Neural crest cell (in vitro differentiated cells): ENCODE measurements at places on chromosomes 5 and 9.
A peak's percentile ranks its signal among the peaks of the same experiment; 100 is the strongest.

DNA sequence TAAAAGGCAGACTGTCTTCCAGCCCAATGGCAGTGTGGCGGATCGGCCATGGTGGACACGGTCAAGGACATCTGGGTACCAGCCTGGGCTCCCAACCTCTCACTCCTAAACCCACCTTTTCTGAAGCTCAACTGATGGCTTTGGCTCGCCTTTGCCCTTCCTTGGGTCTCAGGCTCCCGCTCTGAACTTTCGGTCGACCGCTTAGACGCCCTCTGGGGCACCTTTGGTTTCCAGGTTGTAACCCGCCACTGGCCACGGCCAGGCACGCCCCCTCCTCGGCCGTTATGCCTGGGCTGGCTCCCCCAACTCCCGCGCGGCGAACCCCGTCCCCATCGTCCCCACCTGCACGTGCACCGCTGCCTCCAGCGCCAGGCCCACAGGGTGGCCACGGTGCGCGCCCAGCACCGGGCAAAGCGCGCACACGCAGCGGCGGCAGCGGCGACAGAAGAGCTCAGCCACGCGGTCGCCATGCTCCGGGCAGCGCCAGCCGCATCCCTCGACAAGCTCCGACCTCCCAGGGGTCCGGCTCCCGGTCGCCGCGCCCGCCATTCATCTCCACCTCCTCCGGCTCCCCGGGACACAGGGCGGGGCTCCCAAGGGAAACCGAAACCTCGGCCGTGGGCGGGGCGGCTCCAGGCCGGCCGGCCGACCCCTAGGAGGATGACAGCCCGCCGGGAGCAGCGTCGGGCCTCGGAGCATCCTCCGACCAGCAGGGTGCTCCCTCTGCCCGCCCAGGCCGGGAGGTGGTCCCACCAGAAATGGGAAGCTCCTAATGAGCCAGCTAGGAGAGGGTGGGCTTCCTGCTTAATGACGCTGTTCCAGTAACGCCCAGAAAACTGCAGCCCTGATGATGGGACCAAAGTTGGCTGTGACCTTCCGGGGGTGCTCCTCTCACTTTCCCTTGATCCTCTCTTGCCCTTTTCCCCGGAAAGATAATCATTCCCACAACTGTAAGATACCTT lies at the start of gene TRIM14:
Gene TRIM14 (minus strand): TSS at position 583 of the 962 bp plus-strand sequence. CDS start 34 bp downstream, at position 549.
- peak; percentile 48 for DNase-seq

GRCh38 chr5:56142614-56143372 lies 90.3 kb downstream of the ANKRD55 start:
- DNase-seq, result no peak

DNA sequence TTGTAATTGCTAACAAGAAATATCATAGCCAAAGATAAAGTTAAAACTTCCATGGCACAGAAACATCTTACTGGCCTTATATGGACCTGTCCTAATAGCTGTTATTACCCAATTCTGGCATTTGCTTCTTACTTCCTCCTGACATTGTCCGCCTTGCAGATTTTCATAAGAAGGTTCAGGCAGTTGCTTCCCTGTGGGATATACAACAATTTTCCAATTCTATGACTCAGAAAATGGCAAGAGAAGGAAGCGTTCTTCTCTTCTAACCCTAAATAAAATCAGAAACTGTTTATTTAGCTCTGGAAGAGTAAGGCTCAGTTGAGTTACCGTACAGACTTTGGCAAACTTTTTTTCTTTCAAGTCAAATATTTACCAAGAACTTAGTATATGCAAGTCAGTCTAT lies 1.7 kb downstream of the PRKAA1 start:
- DNase-seq, result no peak

- DNase-seq, result no peak
Observed at GRCh38 chr9:16869131-16869881, 1.2 kb downstream of the BNC2 start.

DNA sequence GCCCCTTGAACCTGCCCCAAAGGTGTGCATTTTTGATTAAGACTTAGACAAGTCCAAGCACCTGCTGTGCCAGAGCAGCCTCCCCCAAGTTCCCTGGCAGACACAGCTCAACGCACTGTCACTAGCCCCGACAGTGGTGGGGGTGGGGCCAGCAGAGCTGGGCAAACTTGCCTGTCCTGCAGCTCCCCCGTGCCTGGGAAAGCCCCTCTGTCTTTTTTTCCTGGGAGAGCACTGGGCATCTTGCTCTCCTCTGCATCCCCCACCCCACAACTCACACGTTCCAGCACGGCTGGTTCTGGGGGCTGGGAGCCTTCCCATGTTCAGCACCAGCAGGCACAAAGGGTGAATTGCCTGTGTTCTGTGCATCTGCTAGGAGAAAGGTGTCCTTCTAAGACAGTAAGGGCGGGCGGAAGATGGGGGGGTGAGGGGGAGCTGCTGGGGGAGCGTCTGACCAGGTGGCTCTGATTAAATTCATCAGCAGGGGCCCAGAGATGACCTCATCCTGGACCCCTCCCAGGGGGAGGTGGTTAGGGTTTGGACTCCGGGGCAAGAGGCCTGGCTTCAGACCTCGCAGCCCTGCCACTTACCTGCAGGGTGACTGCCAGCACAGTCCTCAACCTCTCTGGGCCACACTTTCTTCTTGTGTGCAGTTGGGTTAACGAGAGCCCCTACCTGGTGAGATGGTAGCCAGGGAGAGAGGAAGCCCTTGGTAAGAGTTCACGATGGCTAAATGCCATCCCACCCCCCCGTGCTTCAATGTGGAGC lies 23.5 kb downstream of the HMCN2 start:
- DNase-seq, result no peak

GRCh38 chr9:137267933-137268355 lies 9.6 kb upstream of the TOR4A start:
- DNase-seq, result no peak

- no peak for DNase-seq
Observed at GRCh38 chr5:99083197-99083596, 154.4 kb upstream of the CHD1 start.

DNA sequence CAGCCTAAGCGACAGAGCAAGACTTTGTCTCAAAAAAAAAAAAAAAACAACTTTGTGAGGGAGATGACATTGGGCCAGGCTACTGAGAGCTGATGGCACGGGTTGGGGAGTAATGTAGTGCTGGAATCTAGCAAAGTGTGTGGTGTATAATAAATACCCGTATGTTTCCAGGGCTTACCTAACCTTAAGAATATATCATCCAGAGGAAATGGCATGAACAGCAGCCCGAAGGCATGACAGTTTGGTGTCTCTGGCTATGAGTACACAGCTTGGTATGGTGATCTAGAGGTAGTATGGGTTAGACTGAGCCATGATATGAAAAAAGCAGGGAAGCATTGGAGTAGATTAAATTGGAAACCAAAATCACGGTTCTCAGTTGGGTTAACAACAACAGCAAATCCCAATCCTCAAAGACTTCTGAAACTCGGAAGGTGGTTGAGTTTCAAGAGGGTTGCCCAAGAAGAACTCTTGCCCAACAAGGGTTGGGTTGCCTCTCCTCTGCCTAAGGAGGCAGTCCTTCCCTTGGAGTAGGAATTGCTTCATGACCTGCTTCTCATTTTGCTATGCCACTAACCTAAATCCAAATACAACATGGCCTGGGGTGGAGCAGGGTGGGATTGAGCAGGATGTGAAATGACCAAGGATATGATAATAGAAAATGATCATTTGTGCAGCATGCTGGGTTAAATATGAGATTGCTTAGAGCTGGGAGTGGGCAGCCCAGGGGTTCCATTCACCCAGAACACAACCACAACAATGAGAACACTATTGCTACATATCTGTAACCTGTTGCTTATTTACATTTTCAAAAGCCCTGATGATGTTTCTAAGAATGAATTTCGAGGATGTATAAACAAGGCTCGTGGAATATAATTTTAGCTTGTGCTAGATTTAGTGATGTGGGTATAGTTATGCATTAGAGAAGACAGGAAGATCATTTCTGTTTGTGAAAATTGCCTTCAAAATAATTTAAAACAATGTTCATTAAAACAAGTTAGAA lies 64.6 kb upstream of the ZFR start:
- DNase-seq, result no peak

DNA sequence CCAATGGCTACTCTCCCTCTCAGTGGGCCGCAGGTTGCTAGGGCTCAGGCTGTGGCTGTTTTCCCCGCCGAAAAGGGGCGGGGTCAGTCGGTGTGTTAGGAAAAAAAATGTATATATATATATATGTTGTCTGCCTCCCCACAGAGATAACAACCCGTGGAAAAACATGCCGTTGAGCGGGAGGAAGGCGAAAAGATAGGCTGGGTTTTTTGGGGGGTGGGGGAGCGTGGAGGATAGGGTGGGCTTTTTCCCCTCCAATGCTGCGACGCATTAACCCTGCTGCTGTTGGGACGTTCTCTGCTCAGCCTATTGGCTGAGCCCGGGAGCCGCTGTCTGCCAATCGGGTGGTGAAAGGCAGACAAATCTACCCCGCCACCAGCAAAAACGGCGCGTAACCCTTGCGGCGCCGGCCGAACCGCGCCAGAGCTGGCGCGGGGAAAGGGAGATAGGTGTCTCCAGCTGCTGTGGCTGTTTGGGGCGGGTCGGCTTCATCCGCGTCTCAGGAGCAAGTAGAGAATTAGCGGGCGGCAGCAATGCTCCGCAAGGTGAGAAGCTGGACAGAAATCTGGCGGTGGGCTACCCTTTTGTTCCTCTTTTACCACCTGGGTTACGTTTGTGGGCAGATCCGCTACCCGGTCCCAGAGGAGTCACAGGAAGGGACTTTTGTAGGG lies at the start of gene PCDHGC4:
Gene PCDHGC4 (plus strand): TSS at position 390 of the 671 bp plus-strand sequence. CDS start 144 bp downstream, at position 534.
- peak; percentile 56 for DNase-seq

DNA sequence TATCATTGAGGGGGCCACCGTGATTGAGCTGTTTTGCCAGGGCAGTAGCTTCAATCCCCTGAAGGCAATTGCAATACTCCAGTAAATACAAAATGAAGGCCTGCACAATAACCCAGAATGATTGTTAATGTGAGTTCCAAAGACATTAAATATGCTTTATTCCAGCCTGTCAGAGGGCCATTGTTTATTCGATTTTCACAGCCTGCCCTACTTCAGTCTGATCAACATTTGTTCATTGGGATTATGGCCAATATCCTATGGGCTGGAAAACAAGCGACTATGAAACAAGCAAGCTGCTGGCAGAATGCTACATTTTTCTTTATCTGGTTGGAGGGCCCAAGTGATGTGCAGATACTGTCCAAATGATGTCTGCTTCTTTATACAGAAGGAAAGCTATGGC lies 543.1 kb downstream of the TLE1 start:
- DNase-seq, result no peak

DNA sequence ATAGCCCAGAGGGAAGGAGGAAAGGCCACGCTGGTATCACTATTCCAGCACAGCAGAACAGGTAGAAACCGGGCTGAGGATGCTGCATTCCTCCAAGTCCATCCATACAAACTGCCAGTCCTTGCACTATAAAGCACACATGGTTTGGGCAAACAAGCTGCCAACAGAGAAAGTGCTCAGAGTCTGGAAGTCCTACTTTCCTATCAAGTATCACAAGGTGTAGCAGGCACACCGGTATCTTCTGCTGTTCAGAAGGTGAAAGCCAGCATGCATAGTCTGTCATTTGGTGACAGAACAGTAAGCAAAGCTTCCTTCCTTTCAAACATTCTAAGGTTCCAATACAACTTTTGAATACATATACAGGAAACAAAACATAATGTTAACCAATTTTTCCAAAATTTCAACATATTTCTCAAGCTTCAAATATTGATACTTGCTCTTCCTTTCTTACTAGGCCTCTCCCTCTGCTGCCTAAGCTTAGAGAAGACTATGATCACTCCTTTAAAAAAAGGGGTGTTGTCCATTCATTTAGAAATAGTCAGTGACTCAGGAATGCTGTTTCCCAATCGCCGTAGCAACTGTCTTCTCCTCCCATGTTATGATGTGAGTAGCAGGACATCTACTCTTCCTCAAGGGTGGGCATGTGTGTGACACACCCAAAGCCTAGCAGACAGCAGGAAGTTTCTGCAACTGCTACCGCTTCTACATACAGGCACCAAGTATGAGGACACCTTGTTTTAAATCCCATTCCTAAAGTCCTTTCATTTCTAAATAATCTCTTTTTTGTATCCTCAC lies 14.7 kb downstream of the DIAPH1 start:
- DNase-seq, result no peak

DNA sequence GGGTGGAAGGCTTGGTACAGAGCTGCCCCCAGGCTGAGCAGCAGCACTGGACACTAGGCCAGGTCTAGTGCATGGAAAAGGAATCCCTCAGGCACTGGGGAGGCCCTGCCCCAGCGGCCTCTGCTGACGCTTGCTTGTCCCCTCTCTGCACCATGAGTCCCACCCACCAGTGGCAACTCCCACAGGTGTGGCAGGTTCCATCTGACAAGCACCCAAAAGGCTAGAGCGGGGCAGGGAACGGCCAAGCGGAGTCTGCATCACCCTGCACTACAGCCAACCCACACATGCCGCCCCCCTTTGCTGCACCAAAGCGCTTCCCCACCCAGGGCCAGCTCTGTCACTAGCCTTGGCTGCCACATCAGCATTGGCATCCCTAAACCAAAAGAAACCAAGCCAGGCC lies 115.2 kb upstream of the SARDH start:
- DNase-seq, result no peak

DNA sequence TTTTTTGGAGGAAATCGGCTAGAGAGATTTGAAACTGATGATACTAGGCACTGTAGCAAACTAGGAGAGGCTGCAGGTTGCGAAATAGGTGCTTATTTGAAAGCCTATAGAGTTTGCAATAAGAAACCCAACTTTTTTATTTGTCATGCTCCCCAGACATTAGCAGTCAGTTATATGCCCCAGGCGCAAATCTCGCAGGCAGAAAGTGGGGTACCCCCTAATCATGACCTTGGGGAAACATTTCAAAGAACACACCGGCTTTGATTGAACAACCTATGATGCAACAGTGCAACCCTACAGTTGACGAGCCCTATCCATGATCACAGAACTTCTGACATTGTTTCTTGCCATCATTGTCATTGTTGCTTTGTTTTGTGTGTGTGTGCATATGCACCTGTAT lies 510.5 kb downstream of the RAB3C start:
- no peak for DNase-seq

- DNase-seq, result no peak
Observed at GRCh38 chr5:110248921-110249320, 477.6 kb downstream of the TMEM232 start.

DNA sequence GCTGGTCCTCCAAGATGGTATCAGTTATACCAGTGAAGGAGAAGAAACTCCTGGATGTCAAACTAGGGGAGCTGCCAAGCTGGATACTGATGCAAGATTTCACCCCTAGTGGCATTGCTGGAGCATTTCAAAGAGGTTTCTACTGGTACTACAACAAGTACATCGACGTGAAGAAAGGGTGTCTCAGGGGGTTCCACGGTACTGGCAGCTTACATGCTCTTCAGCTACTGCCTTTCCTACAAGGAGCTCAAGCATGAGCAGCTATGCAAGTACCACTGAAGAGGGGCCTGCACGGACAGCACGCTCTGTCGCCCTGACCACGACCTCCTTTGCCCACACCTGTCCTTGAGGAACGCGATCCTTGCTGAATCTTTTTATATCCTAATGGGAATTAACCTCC lies 19.5 kb downstream of the ACTL7B start:
- no peak for DNase-seq

GRCh38 chr5:141973871-141974595 lies 5.1 kb downstream of the RNF14 start:
- DNase-seq, result no peak
